CD4-positive, alpha-beta T cell treated with Interleukin-4 for 4 hours (primary cell): ENCODE measurements at places on chromosomes 12 and 14.

DNA sequence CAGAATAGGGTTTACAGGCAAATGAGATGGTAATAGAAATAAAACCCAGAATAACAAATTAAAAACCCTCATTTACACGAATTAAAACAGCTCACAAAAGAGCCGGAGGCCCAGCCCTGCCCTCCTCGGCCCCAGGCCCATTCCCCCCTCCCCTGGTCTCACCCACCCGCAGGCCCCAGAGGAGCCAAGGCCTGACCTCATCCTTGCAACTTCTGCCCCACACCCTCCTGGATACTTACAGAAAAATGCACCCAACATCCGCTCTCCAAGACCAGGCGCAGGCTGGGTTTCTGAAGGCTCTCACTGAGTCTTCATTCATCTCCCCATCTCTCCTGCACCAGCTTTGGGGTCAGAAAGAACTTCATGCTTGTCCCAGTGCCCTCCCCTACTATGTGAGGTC, 16.2 kb upstream of the VSX2 start:
- DNase-seq: no peak

DNA sequence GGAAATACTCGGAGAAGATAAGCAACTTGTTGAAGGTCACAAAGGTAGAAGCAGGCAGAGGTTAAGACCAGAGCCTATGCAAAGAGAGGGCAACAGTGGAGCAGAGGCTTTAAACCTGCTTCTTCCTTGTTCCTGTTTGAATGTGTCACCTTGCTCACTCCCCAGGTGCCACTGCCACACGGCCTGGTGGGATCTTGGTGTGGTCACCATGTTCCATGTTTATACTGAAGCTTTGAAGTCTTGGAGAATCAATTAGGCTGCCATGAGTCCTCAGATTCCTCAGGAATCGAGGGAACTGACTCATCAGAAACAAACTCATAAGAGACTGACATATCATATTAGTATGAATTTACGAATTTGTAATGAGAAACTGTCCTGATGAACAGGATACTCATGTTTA, 46.8 kb downstream of the IQSEC3 start:
- DNase-seq: no peak

GRCh38 chr12:110750784-110751461, 8.2 kb upstream of the PPP1CC start:
- DNase-seq: no peak

DNA sequence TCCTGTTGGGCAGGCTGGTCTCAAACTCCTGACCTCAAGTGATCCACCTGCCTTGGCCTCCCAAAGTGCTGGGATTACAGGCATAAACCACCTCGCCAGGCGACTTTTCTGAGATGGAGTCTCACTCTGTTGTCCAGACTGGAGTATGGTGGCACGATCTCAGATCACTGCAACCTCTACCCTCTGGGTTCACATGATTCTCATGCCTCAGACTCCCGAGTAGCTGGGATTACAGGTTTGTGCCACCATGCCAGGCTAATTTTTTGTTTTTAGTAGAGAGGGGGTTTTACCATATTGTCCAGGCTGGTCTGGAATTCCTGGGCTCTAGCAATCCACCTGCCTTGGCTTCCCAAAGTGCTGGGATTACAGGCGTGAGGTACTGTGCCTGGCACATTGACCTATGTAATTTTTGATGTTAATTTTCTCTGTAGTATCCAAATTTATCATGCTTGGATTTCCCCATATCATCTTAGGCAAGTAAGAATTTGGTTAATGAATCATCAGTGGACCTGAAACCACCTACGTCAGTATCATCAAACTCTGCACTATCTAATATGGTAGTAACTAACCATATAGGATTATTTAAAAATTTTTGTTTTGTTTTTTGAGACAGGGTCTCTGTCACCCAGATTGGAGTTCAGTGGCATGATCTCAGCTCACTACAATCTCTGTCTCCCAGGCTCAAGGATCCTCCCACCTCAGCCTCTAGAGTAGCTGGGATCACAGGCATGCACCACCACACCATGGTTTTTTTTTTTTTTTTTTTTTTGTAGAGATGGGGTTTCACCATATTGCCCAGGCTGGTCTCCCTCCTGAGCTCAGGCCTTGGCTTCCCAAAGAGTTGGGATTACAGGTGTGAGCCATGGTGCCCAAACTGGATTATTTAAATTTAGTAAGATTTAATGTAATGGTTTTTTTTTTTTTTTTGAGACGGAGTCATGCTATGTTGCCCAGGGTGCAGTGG, 11.9 kb upstream of the ATP5F1B start:
- DNase-seq: no peak

DNA sequence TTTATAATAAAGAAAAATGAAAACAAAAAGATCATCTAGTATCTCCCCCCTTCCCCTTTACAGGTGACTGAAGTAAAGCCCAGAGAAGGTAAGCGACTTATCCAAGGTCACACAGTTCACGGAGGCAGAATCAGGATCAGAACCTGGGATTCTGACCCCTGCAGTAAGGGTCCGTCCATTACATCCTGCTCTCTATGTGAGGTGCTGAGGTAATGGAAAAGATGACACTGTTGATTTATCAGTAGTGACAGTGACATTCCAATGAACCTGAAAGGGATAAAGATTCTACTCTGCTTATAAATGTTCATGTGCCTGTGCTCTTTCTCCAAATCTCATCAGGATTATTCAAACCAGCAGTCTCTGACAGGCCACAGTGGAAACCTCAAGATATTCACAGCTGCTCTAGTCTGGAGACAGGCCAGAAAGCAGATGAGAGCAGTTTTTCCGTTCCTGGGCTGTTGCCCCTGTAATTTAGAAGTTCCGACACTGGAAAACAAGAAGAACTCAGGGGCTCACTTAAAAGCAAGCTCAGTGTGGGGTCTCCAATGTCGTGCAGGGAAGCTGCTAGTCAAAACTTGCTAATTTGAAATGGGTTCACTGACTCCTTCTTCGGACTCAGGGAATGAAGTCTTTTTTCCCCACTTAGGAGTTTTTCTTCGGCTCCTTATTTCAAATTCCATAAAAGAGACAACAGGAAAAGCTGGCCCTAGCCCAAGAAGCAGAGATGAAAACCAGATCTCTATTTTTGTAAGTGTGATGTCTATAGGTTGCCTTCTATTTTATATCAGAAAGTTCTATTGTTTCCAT, 131.8 kb upstream of the EEA1 start:
- no peak for DNase-seq

- DNase-seq: no peak
These were observed 51.8 kb downstream of the CHGA start for GRCh38 chr14:92974541-92975345.

- DNase-seq: peak; percentile 61
These were observed at the start of gene PTGDR for GRCh38 chr14:52267501-52268278. PTGDR (plus strand) TSS chr14:52267698; CDS start chr14:52267815, 117 bp downstream.

DNA sequence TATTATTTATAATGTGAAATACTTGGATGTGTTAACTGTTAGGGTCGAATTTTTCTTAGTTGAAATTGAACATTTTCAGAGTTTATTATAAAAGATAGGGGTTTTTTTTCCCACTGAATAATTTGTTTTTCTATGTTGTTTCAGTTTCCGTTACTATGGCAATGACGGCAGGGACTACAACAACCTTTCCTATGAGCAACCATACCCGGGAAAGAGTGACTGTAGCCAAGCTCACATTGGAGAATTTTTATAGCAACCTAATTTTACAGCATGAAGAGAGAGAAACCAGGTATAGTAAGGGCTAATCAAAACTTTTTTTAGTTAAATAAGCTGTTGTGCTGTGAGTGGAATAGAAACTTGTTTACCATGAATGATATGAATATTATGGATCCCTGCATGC, 35.1 kb upstream of the BMAL2 start:
- no peak for DNase-seq

DNA sequence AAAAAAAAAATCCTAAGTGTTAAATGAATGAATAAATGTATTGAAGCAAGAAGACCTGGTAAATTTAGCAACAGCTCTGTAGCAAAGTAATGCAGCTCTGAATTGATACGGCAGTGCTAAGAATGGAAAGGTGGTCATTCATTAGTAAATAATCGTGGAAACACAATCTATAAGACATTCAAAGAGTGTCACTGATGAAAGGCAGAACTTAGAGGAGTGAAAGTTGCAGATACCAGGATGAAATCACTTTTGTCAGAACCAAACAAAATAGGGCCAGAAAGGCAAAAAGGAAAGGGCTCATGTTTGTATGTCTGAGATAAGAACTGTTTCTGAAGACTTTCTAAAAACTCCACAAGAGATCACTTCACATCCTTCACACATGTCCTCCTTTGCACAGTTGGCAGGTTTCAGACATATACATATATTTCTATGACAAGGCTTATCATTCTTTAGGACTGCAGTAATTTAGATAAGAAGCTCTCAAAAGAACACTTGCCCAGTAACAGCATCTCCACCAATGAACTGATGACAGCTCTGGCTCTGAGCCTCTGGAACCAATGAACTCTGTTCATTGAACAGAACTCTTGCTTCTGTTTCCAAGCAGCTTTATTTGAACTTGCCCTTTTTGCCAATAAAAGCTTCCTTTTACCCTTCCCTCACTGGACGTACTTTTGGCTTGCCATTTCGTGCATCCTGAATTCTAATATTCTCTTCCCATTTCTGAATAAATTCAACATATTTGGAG, 4.2 kb upstream of the LRR1 start:
- DNase-seq: no peak

DNA sequence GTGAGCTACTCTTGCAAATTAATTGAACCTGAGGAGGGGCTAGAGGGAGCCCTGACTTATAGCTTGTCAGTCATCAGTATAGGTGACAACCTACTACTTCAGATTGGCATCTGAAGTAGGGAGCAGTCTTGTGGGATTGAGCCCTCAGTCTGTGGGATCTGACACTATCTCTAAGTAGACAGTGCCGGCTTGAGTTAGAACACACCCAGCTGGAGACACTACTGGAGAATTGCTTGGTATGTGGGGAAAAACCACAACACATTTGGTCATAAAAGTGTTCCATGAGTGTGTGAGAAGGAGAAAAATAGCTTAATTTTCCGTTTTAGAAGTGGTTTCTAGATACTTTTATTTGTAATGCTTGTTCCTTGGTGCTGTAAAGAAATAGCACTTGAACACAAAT, 30.5 kb upstream of the DDHD1 start:
- DNase-seq: no peak

DNA sequence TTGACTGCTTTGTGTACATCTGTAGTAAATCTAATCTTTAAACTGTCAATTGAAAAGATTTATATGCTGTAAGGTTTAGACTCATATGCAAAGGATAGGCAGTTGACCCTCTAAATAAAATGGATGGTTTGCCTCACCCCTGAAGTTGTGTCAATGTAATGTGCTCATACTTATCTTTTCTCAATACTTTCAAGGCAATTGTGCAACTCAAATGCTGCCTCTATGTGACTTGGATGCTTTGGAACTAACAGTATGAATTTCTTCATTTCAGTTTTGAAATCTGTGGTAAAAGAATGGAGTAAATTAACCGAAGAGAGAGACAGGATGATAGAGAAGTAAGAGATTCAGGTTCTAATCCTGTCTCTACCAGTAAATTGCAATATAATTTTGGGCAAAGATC, 9.7 kb downstream of the PDE6H start:
- DNase-seq: no peak

- no peak for DNase-seq
These were observed 592 bp upstream of the USP15 start for GRCh38 chr12:62259631-62259992.

- DNase-seq: no peak
These were observed 37.4 kb downstream of the EPS8 start for GRCh38 chr12:15751741-15752140.

DNA sequence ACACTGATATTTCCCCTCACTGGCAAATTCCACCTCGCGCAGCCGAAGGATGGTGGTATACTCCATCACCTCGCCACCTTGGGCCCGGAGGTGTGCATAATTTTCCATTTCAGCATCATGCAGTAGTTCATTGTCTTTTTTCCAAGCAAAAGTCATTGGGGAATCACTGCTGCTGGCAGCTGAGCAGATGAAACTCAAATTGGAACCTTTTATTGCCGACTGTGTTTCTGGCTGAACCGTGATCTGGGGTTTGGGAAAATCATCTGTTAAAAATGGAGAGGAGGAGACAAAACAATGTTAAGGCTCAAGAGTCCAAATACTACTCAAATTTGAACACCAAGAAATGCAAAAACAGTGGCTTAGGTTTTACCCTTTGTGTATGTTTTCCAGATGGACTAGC, 39.7 kb downstream of the LRIG3 start:
- no peak for DNase-seq

DNA sequence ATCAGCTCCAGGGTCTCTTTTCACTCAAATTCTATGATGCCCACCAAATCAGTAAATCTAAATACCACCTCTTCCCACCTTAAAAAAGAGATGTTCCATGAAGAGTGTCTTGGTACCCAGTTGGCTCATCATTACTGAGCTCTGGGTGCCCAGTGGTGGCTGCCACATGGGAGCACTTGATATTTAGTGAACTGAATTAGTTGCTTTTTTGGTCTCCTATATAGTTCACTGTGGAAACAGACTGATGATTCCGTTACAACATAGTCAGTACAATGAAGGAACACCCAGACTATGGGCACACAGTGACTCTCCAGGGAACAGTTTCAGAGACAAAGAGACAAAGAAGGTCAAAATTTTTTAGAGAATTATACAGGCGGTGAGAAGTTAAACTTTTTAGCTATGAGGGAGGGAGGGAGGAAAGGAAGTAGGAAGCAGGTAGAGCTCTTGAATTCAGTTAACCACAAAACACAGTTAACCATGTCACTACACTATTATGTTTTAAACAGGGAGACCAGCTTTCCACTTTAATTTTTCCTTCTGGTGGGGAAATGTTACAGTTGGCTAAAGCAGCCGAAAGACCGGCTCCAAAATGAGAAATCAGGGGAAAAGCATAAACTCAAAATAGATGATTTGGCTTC, 14.6 kb upstream of the YY1 start:
- no peak for DNase-seq

DNA sequence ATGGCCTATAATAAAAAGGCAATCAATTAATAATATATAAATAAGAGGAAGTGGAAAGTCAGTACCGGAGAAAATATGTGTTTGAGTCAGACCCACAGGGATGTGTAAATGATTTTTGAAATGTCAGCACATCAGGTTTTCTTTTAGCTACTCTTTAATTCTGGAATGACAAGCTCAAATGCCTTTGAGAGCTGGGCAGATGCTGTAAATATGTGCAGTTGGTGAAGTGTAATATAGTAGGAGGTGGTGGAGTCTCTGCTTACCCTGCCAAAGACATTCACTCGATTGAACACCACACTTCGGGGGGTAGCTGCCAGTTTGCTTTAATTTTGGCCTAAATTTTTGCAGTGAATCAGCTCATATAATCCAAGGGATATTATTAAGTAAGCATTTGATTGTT, 93.0 kb downstream of the PLEKHA5 start:
- no peak for DNase-seq
